ENCODE measurements at places on chromosomes 2 and 18. TPM values are rescaled to one million over a fixed set of nuclear protein-coding genes. Genes with fewer than 3 reads are reported as not detected.

GRCh38 chr2:18487106-18487913 is 73.1 kb downstream of the RDH14 start:
- DNase-seq, result no peak

- no peak for DNase-seq
Measured at GRCh38 chr18:63037491-63037890, 282.1 kb downstream of the BCL2 start.

PEX13 gene
- total RNA-seq, result 18.3 TPM

DNA sequence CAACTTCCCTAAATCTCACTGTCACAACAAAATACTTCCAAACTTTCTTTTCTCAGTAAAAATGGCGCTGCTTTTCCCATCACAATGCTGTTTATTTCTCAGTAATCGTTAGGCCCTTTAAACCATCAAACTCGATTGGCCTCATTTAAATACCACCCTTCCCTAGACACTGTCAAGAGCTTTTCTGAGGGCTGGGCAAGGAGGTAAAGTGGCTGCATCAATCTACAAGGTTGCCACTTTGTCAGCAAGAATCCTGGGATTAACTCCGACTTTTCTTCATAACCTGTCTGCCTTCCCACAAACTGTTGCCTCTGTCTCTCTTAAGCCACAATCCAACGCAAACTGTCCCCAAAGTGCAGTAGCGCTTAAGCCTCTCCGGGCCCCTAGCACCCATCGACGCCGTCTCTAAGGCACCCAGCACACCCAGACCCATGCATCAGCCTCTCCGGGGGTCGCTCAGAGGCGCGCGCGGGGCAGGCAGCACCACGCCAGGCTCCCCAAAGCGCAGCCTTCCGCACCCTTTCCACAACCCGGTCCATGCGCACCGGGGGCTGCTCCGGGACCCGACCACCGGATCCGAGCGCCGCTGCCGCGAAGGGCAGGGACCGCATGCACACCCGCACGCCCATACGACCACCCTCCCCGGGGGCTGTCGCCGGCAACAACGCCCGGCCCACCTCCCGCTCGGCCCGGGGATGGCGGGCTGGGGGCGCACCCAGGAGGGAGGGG is 683 bp downstream of the MBOAT2 start:
- DNase-seq, result peak; percentile 84

CNGA3 gene
- 0.38 TPM for total RNA-seq
